ENCODE measurements at places on chromosomes 4 and X. TPM values are rescaled to one million over a fixed set of nuclear protein-coding genes. Genes with fewer than 3 reads are reported as not detected.

GRCh38 chr4:149999485-150000074 lies 78.7 kb upstream of the DCLK2 start:
- peaks cover 10% of the 10 kb centered on the region for H3K4me1 ChIP-seq
- no peaks in the 10 kb centered on the region for H3K27me3 ChIP-seq
- H3K4me3 ChIP-seq = no peak overlapping the region
- no peaks in the 10 kb centered on the region for H3K36me3 ChIP-seq
- H3K27ac ChIP-seq = no peak overlapping the region

GRCh38 chrX:68043713-68044438 lies 389.4 kb downstream of the OPHN1 start:
- H3K4me1 ChIP-seq = no peaks in the 10 kb centered on the region
- DNase-seq = no peak
- H3K4me3 ChIP-seq = no peak overlapping the region
- no peaks in the 10 kb centered on the region for H3K27me3 ChIP-seq

FGA gene
- total RNA-seq = not detected

RBM47 gene
- total RNA-seq = 2.6 TPM

FGF5 gene
- not detected for total RNA-seq

GRCh38 chr4:76689145-76689817 lies 208.7 kb downstream of the SOWAHB start:
- DNase-seq = peak; percentile 28
- H3K4me3 ChIP-seq = peak overlapping the region; percentile 26
- peaks cover 62% of the 10 kb centered on the region for H3K27me3 ChIP-seq
- H3K36me3 ChIP-seq = no peaks in the 10 kb centered on the region
